ENCODE measurements at places on chromosomes 12 and 14.
A peak's percentile ranks its signal among the peaks of the same experiment; 100 is the strongest.

- DNase-seq: no peak
Observed at GRCh38 chr14:49194067-49194466, 392.1 kb downstream of the RPS29 start.

DNA sequence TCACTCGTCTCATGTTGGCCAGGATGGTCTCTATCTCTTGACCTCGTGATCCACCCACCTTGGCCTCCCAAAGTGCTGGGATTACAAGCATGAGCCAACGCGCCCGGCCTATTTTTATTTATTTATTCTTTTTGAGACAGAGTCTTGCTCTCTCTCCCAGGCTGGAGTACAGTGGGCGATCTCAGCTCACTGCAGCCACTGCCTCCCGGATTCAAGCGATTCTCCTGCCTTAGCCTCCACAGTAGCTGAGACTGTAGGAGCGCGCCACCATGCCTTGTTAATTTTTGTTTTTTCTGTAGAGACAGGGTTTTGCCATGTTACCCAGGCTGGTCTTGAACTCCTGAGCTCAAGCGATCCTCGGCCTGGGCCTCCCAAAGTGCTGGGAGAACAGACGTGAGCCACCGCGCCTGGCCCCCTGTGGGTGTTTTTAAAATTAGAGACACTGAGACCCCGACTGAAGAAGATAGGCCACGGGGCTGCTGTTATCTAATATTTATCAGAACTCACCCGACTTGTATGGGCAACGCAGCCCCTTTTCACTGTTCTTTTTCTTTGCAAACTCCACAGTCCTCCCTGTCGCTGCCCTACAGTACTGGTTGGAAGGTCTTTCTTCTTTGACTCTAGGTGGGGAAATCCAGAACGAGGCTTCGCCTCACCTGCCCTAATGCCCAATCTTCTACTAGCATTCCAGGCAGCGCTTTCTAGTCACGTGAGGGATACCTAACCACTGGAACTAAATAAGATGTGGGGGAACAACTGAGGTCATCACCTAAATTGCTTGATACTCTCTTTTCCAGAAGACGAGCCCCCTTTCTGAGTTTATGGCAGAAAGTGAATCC, 1.4 kb upstream of the GABARAPL1 start:
- no peak for DNase-seq

GRCh38 chr14:75094896-75095295, 25.5 kb downstream of the ZC2HC1C start:
- DNase-seq: no peak

DNA sequence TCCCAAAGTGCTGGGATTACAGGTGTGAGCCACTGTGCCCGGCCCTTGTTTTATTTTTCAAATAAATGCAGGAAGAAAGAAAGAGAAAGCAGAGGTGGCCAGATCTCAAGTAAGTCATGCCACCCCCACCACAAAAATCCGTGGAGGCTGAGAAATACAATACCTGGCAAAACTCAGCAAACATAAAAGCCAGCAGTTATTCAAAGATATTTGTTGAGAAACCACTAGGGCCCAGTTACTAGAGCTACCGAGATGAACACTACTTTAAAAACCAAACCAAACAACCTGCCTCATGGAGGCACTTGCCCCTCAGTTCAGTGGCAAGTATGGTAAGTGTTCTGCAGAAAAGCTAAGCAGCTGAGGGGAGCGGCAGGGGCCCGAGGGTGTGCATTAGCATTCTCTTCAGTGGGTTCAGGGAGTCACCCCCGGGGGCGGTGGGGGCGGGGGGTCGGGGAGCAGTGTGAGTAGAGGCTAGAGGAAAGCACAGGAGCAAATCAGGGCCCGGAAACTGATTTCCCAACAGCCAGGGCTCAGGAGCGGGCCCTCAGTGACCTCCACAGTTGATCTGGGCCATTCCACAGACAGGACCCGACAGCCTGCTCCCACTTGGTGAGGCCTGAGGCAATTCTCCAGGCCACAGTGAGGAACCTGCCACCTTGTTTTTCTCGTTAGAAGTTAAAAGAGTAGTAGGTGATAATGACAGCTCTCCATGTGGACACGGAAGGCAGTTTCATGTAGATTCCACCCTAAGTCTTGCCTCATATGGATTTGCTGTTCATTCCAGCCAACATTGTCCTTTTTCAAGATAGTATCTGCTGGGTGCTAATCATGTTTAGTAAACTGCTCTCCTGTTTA, 8.6 kb downstream of the EVL start:
- DNase-seq: no peak

- no peak for DNase-seq
Observed at GRCh38 chr12:54974279-54974678, 10.3 kb downstream of the TESPA1 start.

- no peak for DNase-seq
Observed at GRCh38 chr14:85182282-85182681, 347.7 kb upstream of the FLRT2 start.

- DNase-seq: no peak
Observed at GRCh38 chr12:104823985-104824461, 134.1 kb downstream of the SLC41A2 start.

DNA sequence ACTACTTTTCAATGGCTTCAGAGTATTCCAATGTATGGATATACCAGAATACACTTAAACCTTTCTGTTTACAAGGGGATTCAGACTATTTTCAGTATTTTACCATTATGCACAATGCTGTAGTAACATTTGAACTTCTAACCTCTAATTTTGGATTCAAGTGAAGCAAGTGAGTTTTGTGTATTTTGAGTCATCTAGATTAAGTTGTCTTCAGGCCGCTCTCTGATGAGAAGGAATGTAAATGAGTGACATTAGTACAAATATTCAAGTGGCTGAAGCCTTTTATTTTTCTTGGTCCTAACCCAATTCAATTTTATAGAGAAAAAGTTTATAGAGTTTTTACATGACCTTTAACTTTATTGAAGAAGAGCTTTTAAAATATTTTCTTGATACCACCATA, 125.6 kb downstream of the PDE3A start:
- no peak for DNase-seq

- no peak for DNase-seq
Observed at GRCh38 chr14:87079416-87079815, 913.6 kb downstream of the GALC start.

DNA sequence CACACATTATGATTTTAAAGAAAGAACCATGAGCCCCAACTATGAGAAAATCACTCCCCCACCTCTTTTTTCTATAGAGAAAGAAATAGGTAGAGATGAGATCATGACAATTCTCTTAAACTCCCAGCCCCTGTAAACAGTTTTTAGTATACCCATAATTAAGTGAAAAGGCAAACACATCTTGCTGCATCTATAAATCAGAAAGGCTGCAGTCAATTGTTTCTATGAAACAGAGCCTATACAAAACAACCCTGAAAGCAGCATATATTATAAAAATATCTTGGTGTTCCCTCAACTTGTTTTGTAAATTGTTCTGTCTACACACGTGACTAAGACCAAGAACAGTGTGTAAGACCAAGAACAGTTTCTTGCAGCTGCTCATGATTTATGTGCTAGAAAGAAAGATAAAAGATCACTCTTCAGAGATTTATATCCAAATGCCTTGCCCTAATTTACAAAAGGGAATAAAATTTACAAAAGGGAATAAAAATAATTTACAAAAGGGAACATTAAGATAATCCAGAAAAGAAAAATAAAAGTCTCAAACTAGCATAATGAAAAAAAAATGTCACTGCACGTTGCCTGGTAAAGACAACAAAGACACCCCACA, 4.8 kb downstream of the KITLG start:
- no peak for DNase-seq

- peak; percentile 44 for DNase-seq
Observed at GRCh38 chr12:22527999-22528398, 16.3 kb downstream of the C2CD5 start.

DNA sequence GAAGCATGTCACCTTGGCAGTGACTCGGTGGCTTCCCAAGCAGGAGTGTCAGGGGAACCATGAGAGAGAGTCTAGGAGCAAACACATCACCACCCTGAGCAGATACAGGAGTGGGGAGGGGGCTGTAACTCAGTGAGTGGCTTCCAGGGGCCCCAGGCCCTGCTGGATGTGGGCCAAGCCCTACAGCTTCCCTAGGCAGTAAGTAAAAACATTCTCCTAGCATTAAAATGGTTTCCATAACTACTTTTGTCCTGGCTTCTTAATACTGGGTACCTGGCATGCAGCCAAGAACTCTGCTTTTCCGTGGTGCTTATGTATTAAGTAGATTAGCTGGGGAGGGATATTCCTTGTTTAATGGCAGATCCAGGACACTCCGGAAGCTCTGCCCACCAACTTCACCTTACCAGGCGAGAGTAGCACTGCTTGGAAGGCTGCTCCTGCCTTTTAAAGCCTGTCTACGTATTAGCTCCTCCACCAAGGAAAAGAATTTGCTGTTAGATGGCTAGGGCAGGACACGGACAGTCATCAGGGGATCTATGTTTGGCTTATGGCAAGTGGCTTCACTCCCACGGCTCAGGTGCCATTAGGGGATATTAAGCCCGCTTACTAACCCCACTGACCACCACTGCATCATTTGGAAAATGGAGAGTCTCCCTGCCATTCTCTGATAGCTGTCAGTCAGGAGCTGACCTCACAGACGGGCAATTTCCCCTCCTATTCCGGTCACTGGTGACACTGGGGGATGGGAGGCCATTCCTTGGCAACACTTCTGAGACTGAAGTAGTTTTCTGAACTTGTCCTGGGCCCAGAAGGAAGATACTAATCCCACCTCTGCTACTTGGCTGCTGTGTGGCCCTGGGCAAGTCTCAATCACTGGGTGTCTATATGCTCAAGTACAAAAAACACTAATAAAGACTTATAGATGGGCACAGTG, 22.8 kb downstream of the OTUB2 start:
- DNase-seq: no peak

- DNase-seq: no peak
Observed at GRCh38 chr14:92382677-92383076, 59.7 kb downstream of the SLC24A4 start.

GRCh38 chr12:80195074-80195726, 95.9 kb downstream of the OTOGL start:
- DNase-seq: no peak

- DNase-seq: no peak
Observed at GRCh38 chr12:94145191-94145983, 3.0 kb upstream of the PLXNC1 start.

DNA sequence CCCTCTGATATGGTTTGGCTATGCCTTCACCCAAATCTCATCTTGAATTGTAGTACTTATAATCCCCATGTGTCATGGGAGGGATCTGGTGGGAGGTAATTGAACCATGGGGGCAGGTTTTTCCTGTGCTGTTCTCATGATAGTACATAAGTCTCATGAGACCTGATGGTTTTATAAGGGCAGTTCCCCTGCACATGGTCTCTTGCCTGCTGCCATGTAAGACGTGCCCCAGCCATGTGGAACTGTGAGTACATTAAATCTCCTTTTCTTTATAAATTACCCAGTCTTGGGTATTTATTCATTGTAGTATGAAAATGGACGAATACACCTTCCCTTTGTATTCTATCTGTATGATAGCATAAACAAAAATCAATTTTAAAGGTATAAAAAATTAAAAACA, 333.4 kb upstream of the FBXO33 start:
- DNase-seq: no peak

- DNase-seq: no peak
Observed at GRCh38 chr14:37669242-37669641, 73.8 kb downstream of the TTC6 start.

- DNase-seq: no peak
Observed at GRCh38 chr12:113359939-113360748, 1.8 kb downstream of the PLBD2 start.

- DNase-seq: no peak
Observed at GRCh38 chr12:27236498-27236897, 7.6 kb upstream of the STK38L start.

DNA sequence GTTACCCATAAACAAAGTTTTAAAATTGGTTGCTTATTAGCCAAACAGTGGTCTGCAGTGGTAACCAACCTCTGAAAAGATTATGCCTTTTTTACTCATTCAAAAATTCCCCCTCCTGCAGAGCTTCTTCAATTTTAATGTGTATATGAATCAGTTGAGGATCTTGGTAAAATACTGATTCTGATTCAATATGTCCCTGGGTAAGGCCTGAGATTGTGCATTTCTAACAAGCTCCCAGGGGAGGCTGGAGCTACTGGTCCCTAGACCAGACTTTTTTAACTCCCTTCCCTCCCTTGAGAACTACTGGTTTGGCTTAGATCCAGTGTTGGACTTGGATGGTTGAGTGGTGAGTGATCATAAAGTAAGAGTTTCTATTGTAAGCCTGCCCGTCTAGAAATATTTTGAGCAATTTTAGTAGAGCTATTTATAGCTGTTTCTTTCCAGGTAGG, 90.2 kb downstream of the FUT8 start:
- DNase-seq: no peak

DNA sequence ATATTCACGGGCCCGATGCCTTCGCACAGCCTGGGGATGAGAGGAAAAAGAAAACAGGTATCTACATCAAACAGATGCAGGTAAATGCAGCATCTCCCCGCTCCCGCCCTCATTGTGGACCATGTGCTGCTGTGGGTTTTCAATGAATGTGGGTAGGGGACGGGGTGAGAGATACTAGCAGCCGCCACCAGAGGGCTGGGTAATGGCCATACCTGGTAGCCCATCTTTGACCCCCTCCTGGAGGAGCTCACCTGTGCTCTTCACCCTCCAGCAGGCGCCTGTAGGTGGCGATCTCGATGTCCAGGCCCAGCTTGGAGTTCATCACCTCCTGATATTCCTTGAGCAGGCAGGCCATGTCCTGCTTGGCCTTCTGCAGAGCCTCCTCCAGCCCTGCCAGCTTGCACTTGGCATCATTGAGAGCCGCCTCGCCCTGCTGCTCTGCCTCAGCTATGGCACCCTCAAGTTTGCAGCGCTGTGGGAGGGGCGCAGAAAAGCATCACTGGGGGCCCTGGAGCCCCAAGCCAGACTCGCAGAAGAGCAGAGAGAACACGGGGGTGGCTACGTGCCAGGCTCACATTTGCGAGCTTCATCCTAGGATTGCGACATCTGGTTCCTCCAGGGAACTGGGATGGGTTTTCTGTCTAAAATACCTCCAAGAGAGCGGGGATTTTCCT, 10.2 kb downstream of the KRT82 start:
- DNase-seq: no peak

DNA sequence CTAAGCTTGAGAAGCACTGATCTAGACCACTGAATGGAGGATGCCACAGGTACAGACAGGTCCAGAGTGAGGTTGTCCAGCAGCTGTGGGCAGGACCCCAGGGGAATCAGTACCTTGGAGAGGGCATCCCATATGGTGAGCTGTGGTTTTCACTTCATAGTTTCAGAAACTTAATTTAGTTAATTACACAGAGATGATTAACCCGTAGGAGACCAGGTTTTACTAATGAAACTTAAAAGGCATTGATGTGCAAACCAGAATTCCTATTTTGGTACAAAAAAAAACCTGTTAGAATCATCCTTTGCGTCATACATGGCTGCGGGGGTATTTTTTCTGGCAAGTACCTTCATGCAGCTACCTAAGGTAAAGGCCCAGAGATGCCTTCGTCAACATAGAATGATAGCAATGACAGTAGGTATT, 159.3 kb downstream of the DACT1 start:
- no peak for DNase-seq

GRCh38 chr14:104294983-104295680, 156.7 kb downstream of the KIF26A start:
- no peak for DNase-seq

- no peak for DNase-seq
Observed at GRCh38 chr12:2271961-2272360, 219.2 kb downstream of the CACNA1C start.

All from BJ (cell line).